ENCODE measurements at places on chromosomes 5 and 9.

DNA sequence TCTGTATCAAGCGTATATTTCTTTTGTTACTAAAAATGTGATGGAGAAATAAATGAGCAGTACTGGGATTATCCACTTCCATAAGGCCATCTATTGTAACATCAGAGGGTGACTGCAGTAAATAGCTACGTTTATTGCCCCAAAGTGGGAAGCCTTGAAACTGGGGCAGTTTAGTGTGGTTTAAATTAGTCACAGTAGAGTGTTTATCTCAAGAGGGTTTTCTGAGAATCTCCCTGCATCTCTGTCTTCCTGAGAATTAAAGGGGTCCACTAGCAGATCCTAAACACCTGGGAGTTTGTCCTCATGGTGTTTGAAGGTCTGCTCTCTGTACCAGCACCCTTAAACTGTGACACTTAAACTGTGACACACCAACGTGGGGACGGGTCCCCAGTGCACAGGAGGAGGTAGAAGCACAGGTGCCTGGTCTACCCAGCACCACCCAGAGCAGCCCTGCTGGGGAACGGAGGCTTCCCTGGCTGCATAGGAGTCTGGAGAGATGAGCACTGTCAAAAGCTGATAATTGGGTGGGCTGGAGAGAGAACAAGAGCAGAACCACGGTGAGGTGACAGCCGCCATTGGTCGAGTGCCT is 25.2 kb downstream of the PRRC2B start:
- no peak for DNase-seq

DNA sequence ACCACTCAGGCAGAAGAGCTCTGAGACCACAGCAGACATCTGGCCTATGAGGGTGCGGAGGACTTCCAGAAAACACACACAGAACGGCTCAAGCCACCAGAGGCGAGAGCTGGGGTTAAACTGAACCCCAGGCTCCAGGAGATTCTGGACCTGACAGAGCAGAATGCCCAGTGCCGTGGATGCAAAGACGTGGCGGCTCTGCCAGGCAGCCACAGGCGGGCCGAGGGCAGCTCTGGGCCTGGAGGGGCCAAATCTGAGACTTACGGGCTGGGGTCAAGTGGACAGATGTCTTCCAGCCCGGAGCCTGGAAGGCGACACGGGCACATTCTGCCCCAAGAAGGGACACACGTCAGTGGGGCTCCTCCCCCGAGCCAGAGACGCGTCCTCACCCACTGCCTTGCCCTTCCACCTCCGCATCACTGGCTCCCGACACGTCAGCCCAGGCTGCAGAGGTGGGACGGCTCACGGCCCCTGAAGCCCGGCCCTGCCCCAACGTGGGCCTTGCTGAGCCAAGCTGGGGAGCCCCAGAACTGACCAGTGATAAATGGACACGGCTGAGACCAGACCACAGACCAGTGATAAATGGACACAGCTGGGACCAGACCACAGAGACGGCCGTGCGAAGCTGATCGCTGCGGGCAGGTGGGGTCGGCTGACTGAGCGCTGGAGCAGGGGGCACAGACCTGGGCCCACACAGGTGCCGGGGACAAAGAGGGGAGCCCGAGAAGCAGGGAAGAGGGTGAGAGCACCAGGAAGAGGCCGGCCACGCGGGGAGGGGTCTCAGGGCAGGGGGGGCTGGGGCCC is 40.9 kb upstream of the NSMF start:
- DNase-seq: no peak

GRCh38 chr9:90919883-90920282 is 118.3 kb downstream of the SYK start:
- DNase-seq: no peak

GRCh38 chr9:136538599-136539426 is 7.0 kb downstream of the NOTCH1 start:
- DNase-seq: no peak

Data from astrocyte of the cerebellum (primary cell).